ENCODE measurements at places on chromosomes 11 and 22.

DNA sequence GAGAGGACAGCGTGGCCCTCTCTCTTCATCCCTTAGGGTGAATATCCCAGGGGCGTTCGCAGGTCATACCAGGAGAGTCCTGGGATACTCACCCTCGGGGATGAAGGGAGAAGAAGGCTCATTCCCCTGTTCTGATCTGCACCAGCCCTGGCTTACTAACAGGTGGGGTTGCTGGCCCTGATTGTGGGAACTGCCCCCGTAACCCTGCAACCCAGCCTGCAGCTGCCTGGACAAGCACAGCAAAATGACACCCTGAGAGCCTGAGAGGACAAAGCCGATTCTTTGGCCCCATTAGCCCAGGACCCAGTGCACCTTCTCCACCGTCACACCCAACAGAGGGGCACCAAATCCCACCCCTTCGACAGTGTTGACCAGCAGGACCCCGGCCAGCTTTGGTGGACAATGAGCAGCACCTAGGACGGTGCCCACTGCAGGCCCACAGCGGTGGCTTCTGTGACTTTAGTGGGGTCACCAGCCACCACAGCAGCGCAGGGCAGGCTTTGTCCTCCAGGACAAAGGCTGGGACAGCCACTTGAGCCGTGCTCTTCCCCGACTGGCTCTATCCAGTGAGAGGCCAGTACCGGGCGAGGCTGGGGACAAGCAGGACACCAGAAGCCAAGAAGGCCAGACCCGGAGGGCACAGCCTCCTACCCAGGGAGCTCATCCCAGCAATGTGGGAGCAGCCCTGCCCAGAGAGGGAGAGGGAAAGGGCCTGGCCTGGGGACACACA, 98.5 kb upstream of the RTL6 start:
- DNase-seq: no peak

DNA sequence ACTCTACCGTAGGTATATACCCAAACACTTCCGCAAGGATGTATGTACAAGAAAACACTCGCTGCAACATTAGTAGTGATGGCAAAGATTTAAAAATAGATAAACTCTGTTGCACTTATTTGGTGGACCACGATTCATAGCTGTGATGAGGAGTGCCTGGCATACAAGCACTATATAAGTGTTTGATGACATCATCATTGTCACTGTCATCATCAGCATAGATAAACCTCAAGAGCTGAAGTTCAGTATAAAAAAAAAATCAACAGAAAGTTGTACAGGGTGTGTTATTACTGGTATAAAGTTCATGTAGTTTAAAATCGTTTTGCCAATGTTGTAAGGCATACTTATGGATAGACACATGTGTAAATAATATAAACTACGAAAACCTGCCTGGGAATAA, 24.0 kb upstream of the NUP50 start:
- no peak for DNase-seq

DNA sequence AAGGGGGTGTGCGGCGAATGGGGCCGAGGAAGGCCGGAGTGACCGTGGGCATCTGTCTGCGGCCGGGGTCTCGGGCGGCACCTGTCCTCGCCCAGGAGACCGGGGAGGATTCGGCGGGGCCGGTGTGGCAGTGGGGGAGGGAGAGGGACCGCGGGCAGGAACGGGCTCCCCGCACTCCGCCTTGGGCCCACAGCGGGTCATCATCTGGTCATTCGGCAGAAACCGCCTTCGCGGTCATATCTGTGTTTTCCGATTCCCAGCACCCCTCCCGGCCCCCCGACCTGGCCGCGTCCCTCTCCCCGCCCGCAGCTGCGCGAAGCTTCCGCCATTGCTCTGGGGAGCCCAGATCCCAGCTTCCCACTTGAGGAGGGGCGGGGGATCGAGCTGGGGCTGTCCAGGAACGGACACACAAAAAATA, 824 bp upstream of the CBX6 start:
- no peak for DNase-seq

DNA sequence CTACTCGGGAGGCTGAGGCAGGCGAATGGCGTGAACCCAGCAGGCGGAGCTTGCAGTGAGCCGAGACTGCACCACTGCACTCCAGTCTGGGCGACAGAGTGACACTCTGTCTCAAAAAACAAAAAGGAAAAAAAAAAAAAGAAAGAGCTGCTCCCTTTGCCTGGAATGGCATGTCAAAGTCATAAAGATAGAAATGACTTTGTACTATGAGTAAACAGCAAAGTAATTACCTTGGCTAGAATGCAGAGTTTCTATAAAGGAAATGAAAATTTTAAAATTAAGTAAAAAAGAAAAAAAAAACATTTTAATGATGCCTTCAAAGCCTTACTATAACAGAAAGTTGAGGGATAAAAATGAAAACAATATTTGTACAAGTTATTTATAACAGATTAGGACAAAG, 10.1 kb downstream of the PPP2R1B start:
- no peak for DNase-seq

DNA sequence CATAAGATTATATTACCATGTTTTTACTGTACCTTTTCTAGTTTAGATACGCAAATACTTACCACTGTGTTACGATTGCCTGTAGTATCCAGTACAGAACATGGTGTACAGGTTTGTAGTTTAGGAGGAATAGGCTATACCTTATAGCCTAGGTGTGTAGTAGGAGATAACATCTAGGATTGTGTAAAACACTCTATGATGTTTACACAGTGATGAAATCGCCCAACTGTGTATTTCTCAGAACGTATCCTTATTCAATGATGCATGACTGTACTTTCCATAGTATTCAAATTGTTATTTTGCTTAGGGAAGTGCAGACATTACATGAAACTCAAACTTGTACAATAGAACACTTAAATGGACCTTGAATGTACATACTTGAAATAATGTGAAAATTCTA, 188.1 kb upstream of the PDGFD start:
- DNase-seq: no peak

DNA sequence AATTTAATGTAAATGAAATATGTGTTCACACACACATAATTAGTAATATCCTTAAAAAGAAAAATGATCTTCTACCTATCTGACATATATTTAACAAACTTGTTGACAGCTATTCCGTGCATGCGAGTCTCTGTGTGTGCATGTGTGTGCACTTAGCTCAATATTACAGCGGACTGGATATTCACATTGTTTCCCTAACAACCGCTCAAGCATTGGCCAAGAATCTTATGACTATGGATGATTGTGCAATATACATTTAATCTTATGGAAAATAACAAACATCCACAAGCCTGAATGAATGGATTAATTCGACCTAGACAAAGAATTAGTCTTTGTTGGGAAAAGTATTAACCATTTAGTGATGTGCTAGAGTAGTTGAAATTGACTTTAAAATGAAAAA, 1078.6 kb downstream of the LRRC4C start:
- DNase-seq: no peak

- DNase-seq: no peak
These were observed 25.5 kb downstream of the PAAF1 start for GRCh38 chr11:73902303-73902702.
